ENCODE measurements at places on chromosomes 12 and 14.

DNA sequence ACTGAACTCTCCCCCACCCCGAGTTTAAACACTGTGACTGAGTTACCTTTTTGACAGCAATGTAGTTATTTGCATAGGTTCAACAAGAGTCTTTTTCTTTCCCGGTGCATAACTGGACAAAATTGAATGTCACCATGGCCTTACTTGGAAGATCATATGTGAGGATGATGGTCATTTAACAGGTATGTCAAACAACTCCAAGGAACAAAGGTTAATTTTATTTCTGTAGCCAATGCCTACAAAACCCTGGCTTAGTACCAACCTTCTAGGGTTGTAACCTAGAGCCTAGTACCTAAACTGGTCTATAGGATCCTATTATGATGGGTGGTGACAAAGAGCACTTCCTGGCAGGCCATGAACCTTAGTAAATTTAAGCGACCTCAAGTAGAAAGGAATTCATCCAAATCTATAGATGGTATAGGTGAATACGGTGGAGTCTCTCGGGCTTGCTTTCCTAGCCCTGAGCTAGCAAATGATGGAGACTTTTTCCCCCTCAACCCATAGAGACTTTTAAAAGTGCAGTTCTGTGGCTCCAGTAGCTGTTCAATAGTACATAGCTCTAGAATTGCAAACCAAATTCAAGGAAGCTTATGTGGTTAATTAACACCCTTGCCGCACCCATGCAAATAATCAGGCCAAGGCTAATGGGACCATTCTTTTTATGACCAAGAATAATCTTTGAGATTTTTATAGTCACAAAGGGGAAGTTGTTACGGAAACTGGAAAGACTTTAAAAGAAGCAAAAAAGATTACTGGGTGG lies 89.0 kb downstream of the SLC38A1 start:
- DNase-seq = no peak

GRCh38 chr12:42267413-42268190 lies 29.6 kb upstream of the YAF2 start:
- DNase-seq = no peak

GRCh38 chr14:92819011-92819597 lies 25.0 kb downstream of the GOLGA5 start:
- DNase-seq = no peak

GRCh38 chr12:56874821-56875220 lies 59.4 kb downstream of the SDR9C7 start:
- DNase-seq = no peak

- DNase-seq = no peak
These were observed 310 bp downstream of the BICDL1 start for GRCh38 chr12:119989361-119989730.

DNA sequence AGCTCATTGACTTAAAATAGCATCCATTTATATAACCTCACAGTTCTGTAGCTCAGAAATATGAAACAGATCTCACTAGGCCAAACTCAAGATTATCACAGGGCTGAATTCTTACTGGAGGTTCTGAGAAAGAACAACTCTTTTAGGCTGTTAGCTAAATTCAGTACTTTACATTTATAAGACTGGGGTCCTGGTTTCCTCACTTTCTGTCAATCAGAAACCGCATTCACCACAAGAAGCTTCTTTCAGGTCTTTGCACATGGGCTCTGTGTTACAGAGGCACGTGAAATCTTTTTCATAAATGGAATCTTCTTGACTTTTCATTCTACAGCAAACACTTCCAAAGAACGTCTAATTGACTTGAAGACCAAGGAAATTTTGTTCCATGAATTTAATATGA lies 876.3 kb upstream of the FOXG1 start:
- DNase-seq = no peak

DNA sequence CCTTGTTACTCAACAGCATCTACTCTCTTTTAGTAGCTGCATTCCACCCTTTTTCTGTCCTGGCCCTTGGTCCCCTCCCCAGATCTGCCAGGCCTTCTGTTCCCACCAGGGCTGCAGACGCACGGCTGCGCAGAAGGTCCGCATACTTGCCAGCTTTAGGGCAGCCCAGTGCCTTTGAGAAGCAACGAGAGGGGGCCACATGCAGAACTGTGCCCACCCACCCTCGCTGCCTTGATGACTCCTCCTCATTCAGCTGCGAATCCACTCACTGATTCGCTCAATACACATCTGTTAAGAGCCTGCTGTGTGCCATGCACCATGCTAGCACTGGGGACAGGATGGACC lies 39.2 kb downstream of the PRIMA1 start:
- no peak for DNase-seq

DNA sequence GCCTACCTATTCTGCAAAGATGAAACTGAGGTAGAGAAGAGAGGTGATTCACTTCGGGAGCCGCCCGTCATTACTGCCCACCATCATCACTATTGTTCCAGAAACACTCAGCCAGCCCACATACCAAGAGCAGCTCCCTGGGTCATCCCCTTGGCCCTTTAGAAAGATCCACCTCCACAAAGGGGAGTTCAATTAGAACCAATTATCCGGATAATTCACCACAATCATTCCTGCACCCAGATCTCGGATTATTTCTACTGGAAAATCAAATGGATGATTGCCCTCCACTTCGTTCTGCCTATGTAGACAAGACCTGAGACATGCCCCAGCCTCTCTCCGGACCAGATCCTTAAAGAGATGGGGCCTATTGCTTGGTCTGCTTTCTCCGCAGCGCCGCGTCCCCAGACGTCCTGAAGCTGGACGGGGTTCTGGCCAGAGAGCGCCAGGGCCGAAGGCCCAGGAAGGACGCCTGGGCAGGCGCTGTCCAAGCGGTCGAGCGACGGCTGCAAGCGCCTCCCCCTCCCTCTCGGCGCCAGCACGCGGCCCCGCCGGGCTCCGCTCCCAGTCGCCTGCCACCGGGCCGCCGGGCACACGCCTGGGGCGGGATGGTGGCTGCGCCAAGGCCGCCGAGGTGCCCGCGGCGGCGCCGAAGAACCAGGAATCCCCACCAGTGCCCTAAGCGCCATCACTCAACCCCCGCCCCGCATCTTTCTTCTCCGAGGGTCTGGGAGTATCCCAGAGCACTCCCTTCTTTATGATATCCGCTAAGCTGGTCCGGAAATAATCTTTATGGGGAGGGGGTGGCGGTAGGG lies 1.3 kb upstream of the ASCL1 start:
- no peak for DNase-seq

- DNase-seq = no peak
These were observed 49.2 kb downstream of the ARF6 start for GRCh38 chr14:49942090-49942489.
